ENCODE measurements at places on chromosomes 16 and 17. TPM values are rescaled to one million over a fixed set of nuclear protein-coding genes. Genes with fewer than 3 reads are reported as not detected.

PRPF8 gene
- 331 TPM for total RNA-seq

KRTAP3-1 gene
- total RNA-seq = 1.3 TPM

CACNG5 gene
- total RNA-seq = not detected

TBC1D3I gene
- 0.80 TPM for total RNA-seq

GALR2 gene
- not detected for total RNA-seq

GRCh38 chr17:72931635-72932034 is 160.9 kb downstream of the SLC39A11 start:
- H3K36me3 ChIP-seq = no peaks in the 10 kb centered on the region
- H3K27me3 ChIP-seq = no peaks in the 10 kb centered on the region
- DNase-seq = no peak

DNA sequence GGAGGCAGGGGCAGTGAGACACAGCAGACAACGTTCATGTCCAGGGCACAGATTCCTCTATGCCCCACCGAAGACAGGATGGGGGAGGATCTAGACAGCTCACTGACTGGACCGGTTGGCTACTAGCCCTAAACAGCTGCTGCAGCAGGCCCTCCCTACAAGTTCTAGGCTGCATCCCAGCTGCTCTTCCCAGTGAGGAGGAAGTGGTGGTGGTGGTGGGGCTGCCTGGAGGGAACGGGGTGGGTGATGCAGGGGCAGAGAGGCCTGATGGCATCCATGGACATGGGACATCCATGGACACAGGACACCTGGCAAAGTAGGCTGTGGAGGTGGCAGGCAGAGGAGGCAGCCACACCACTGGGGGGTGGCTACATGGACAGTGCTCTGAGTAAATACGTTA is 18.3 kb downstream of the SPHK1 start:
- no peaks in the 10 kb centered on the region for H3K27me3 ChIP-seq
- H3K4me1 ChIP-seq = no peaks in the 10 kb centered on the region
- H3K36me3 ChIP-seq = peaks cover 44% of the 10 kb centered on the region
- H3K4me3 ChIP-seq = no peak overlapping the region
- DNase-seq = no peak

GRCh38 chr16:81715358-81716196 is 63.5 kb upstream of the PLCG2 start:
- H3K27ac ChIP-seq = peak overlapping the region; percentile 85
- H3K4me3 ChIP-seq = no peak overlapping the region
- H3K36me3 ChIP-seq = no peaks in the 10 kb centered on the region
- no peak for DNase-seq

DNA sequence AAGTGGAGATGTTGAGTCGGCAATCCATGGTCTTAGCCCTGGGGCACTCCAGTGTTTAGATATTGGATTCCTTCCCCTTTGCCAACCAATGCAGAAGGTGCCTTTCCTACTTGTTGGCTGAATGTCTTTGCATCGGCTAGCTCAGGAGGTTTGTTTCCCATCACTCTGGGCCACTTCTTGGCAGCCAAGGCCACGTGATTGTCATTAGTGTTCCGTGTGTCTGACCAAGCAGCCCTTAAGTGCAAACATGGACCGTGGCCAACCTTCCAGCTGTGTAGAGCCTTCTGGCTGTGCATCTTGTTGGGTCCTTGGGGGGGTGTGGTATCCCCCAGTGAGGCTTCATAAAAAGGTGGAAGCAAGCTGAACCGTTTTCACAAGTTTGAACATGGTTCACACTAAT is 66.0 kb downstream of the GNAO1 start:
- no peak for DNase-seq
- H3K27me3 ChIP-seq = peaks cover 3% of the 10 kb centered on the region
- H3K4me3 ChIP-seq = no peak overlapping the region
- no peaks in the 10 kb centered on the region for H3K36me3 ChIP-seq
- no peak overlapping the region for H3K27ac ChIP-seq

- H3K27ac ChIP-seq = no peak overlapping the region
- H3K4me3 ChIP-seq = no peak overlapping the region
- H3K4me1 ChIP-seq = peaks cover 34% of the 10 kb centered on the region
- no peak for DNase-seq
- no peaks in the 10 kb centered on the region for H3K27me3 ChIP-seq
Observed at GRCh38 chr16:84603140-84603816, 14.6 kb downstream of the COTL1 start.

- H3K36me3 ChIP-seq = no peaks in the 10 kb centered on the region
- no peak overlapping the region for H3K4me3 ChIP-seq
- H3K27ac ChIP-seq = no peak overlapping the region
- no peaks in the 10 kb centered on the region for H3K4me1 ChIP-seq
- DNase-seq = no peak
Observed at GRCh38 chr17:73658821-73659515, 14.7 kb upstream of the SDK2 start.

DNA sequence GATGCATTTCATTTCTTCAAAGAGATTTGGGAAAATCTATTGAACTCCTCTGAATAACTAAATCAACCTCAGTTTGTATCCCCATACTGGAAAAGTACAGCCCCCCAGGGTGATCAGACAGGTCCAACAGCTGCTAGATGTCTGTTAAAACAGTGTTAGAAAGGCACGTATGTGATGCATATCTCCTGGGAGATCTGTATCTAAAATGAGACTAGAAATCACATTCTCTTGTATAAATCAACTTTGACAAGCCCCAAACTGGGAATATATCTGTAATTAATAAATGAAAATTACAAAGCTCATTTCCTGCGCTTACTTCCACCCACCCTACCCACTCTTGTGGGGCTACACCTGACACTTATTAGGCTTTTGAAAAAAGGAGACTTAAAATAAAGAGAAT is 3.8 kb upstream of the KIF2B start:
- H3K36me3 ChIP-seq = no peaks in the 10 kb centered on the region
- H3K4me3 ChIP-seq = no peak overlapping the region
- H3K4me1 ChIP-seq = peaks cover 4% of the 10 kb centered on the region
- H3K27me3 ChIP-seq = no peaks in the 10 kb centered on the region
- DNase-seq = no peak

DNA sequence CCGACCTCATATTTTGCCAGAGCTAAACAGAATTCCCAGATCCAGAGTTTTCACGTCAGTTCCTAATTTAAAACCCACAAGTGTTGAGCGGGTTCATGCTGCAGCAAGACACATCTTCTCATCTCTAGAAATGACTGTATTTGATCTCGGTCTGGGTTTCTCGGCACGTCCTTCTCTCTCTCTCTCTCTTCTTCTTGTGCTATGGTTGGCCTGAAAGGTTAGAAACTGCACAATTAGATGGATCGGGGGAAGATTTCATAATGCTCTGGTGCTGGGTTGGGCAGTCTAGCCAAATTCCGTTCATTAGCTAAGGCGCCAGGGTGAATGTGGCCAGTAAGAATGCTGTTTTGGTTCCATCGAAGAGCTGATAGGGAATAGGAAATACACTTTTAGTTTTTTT is 158.9 kb upstream of the NOG start:
- H3K27ac ChIP-seq = no peak overlapping the region
- peaks cover 4% of the 10 kb centered on the region for H3K4me1 ChIP-seq

DNA sequence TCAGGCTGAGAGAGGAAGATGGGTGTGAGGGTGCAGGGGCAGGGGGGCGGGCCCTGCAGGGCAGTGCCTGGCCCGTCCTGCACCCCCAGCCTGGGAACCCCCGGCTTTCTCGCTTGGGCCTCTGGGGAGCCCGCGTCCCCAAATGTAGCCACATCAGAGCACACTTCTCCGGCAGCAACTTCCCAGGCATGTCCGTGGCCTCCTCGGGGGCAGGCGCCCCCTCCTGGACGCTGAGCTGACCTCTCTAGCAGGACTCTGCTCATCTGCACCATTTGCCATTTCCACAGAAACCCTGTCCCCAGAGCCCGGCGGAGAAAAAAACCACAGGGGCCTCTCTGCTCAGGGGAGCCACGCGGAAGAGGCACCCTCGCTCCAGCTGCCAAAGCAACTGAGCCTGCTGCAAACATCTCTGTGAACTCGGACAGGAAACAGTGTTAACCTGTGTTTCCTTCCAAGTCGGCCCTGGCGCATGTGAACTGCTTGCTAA is 63.4 kb downstream of the KLHDC4 start:
- no peak overlapping the region for H3K4me3 ChIP-seq
- H3K27me3 ChIP-seq = no peaks in the 10 kb centered on the region
- H3K36me3 ChIP-seq = peaks cover 3% of the 10 kb centered on the region
- H3K27ac ChIP-seq = no peak overlapping the region
- H3K4me1 ChIP-seq = no peaks in the 10 kb centered on the region

DNA sequence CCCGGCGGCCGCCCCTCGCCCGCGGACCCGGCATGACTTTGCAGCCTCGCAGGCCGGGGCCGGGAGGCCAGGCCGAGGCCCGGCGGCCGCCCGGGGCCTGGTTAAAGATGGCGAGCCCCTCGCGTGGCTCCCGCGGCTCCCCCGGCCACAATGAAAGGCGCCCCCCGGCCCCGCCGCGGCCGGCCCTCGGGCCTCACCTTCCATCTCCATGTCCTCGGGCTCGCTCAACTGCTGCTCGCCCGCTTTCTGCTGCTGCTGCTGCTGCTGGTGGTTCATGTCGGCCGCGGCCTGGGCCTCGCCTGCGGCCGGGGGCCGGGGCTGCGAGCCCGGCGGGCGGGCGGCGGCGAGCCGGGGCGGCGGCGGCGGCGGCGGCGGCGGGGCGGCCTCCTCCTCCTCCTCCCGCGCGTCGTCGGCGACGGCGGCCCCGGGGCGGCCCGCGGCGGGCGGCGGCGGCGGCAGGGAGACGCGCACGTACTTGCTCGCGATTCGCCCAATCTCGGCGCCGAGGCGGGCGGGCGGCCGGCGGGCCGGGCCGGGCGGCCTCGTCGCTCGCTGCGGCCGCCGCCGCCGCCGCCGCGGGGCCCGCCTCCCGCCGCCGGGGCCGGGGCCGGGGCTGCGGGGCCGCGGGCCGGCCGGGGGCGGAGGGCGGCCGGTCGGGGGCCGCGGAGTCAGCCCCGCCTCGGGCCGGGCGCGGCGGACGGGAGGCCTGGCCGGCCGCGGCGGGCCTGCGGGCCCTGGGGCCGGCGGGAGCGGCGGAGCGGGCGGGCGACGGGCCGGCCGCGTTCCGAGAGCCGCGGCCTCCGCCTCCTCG is 491 bp downstream of the USP7 start:
- DNase-seq = peak; percentile 55
- H3K27ac ChIP-seq = no peak overlapping the region
- H3K27me3 ChIP-seq = no peaks in the 10 kb centered on the region
- H3K36me3 ChIP-seq = no peaks in the 10 kb centered on the region
- H3K4me3 ChIP-seq = peak overlapping the region; percentile 54
- peaks cover 50% of the 10 kb centered on the region for H3K4me1 ChIP-seq

- peak overlapping the region; percentile 1 for H3K27ac ChIP-seq
- peak overlapping the region; percentile 26 for H3K4me3 ChIP-seq
- no peaks in the 10 kb centered on the region for H3K36me3 ChIP-seq
- no peak for DNase-seq
Observed at GRCh38 chr16:86222965-86223551, 287.3 kb upstream of the FOXF1 start.

DNA sequence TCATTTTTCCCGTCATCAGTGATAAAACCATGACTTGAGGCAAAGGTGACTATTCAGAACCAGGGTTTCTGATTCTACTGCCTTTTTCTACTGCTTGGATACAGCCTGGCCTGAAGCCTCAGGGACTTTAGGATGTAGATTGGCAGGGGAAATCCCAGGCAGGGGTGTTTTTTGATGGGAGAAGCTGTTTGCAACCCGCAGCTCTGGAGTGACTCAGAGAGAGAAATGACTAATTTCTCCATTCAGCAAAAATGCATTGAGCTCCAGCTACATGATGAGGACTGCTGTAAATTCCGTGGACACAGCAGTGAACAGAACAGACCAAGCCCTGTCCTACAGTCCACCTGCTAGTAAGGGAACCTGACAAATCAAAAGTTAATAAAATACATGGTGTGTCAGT is 560.6 kb downstream of the CDH13 start:
- DNase-seq = no peak
- H3K36me3 ChIP-seq = no peaks in the 10 kb centered on the region

DNA sequence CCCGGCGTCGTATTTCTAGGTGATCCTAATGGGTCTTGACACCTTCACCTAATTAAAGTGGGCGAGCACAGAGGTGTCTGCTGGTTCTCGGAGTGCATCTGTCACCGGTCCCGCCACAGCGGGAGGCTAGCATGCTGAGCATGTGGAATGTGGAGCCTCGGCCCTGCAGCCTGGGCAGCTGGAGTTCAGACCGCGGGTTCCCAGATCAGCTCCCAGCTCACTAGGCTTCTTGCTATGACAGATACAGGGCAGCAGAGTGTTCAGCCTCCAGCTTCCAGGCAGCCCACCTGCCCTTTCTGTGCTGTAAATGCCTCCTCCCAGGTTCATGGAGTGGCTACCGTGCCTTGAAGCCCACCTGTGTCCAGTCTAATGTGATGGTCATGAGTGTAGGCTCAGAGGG is 166.7 kb downstream of the CPPED1 start:
- H3K4me3 ChIP-seq = no peak overlapping the region
- H3K27me3 ChIP-seq = peaks cover 20% of the 10 kb centered on the region
- H3K4me1 ChIP-seq = no peaks in the 10 kb centered on the region
- no peak overlapping the region for H3K27ac ChIP-seq

DNA sequence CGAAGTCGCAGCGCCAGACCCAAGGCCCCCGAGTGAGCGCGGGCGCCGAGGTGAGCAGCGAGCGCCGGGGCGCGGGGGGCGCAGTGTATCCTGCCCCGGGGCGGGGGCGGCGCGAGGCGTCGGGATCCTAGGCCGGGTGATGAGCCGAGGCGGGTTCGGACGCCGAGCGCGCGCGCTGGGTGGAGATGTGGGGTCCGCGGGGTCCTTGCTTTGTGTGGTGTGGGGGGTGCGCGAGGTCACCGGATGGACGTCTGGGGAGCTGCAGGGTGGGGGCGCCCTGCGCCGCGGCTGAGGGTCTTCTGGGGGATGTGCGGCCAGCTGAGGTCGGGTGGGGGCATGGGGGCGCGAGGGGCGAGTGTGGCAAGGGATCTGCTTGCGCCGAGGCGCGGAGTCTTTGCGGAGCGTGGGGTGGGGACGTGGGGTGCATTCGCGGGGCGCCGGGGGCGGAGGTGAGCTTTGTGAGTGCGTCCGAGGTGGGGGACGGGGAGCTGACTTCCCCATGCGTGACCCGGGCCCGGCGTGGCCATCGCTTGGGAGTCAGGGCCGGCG is 560 bp downstream of the RAI1 start:
- H3K36me3 ChIP-seq = no peaks in the 10 kb centered on the region
- H3K27me3 ChIP-seq = no peaks in the 10 kb centered on the region
- peak; percentile 65 for DNase-seq
- H3K4me3 ChIP-seq = peak overlapping the region; percentile 85
- peaks cover 37% of the 10 kb centered on the region for H3K4me1 ChIP-seq

Measured in mesothelial cell of epicardium (in vitro differentiated cells).